ENCODE measurements at places on chromosomes 1 and 21.

GRCh38 chr1:60228041-60228491, 154.5 kb upstream of the C1orf87 start:
- DNase-seq = no peak

DNA sequence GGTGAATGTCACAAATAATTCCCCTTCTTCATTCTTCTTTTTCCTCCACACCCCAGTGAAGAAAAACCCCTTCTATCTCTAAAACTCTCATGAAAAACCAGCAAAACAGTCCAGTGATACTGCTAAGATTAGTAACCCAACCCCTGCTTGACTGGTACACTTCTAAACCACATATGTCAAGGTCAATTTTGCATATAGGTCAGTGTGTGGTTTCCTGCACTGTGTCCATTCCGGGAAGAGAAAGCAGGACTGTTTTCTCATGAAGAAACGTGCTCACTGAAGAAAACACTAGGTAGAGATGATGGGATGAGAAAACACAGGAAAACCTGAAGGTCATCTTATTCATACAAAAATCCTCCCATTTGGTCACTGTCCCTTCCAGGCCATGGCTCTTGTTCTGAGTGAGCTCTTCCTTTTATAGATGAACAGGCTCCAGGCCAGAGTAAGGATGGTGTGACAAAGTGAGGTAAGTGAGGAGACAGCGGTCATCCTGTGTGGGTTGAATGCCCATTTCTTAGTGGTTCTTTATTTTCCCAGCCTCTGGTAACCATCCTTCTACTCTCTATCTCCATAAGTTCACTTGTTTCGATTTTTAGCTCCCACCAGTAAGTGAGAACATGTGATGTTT, 122.7 kb downstream of the FASLG start:
- no peak for DNase-seq

GRCh38 chr1:167862432-167863076, 51.4 kb downstream of the ADCY10 start:
- no peak for DNase-seq

GRCh38 chr1:245512980-245513578, 358.3 kb downstream of the KIF26B start:
- peak; percentile 34 for DNase-seq

GRCh38 chr1:75768016-75768415, 18.0 kb upstream of the RABGGTB start:
- no peak for DNase-seq

DNA sequence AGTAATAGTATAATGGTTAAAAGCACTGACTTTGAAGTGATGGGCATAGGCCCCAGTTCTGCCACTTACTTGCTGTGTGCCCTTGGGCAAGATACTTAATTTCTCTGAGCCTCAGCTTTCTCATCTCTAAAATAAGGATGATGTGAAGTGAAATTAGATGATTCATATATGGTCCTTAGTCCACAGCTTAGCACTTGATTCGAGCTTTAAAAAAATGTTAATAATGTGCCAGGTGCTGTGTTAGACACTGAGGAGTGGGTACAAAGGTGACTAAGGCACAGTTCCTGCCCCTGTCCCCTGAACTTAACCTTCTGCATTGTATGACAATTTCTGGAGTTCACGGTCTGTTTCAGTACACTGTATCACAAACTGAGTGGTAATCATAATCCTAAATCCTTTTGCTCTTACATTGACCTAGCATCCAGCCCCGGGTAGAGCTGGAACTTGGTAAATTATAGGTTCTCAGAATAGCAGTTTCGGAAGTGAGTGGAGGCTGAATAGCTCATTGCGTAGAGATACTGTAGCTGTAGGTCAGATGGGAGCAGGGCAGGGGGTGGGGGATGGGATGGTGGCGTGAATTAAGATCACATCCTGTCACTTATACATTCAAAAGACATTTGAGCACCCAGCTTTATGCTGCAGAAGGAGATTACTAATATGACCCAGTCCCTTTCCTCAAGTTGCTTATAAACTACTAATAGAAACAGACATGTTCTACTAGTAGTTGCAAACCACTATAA, 1.5 kb downstream of the ZNF691 start:
- no peak for DNase-seq

GRCh38 chr21:42702720-42703119, 49.3 kb downstream of the PDE9A start:
- no peak for DNase-seq

DNA sequence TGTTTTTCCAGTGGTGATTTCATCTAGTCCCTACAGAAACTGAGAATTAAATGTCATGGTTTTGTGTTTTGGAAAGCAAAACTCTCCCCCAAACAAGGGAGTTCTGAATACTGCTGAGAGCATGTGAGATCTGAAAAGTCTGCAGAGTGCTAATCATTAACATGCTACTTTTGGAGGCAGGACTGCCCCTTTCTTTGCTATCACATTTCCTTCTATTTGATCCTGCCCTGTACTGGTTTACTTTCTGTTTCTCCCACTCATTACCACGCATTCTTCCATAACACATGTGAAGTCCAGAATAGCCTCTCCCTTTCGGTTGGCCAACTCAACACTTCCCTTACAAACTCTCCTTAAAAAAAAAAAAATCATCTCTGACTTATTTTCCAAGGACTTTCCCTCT, 63.6 kb downstream of the GADD45A start:
- DNase-seq = no peak

DNA sequence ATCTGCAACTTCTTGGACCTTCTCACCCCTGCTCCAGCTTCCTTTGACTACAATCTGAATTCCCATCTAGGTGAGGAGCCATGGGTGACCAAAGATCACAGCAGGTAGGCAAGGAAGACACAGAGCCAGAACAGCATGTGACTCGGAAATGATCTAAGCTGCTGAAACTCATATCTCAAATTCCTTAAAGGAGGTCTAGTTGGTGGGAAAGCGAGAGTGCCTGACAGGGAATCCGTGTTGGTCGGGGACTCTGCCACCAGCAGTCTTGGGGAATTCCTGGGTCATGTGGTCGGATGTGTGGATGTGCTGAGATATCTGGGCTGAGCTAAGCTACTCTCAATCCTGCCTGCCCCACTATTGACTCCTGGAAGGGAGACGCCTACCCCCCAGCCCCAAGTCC, 3.2 kb upstream of the NUAK2 start:
- no peak for DNase-seq

- DNase-seq = no peak
These were observed 53.3 kb downstream of the NENF start for GRCh38 chr1:212485913-212486618.

DNA sequence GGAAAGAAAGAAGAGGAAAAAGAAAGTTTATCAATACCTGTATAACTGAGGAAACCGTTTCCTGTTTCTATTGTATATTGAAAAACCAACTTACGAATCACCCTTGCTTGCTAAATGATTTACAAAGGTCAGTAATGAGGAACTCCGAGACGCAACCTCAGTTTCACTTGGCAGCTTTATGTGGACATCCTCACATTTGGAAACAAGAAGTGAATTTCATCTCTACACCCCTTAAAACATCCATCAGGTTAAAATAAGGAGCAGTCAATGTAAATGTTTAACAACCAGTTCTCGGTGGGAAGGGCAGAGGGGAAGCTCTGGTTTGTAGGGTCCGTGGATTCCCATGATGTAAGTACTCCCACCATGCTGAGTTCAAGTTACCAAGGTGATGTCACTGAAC, 481.7 kb upstream of the RUNX1 start:
- DNase-seq = no peak

GRCh38 chr1:118627435-118627834, 360.7 kb downstream of the TBX15 start:
- no peak for DNase-seq

DNA sequence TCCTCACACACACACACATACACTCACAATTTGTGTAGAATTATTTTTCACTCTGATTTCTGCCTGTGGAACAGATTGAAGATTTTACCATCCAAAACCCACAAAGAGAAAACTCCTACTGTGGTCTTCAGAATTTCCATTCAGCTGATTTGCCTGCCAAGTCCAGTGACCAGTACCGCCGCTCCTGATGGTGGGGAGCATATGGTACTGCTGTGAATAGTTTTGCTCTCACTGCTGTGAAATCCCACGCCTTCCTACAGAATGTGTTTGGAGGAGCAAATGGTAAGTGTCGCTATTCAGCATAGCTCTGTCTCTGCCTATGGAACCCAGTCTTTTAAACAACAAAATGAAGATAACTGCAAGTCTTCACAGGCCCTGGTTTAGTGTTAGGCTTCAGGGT, 629.5 kb downstream of the LMO4 start:
- no peak for DNase-seq

DNA sequence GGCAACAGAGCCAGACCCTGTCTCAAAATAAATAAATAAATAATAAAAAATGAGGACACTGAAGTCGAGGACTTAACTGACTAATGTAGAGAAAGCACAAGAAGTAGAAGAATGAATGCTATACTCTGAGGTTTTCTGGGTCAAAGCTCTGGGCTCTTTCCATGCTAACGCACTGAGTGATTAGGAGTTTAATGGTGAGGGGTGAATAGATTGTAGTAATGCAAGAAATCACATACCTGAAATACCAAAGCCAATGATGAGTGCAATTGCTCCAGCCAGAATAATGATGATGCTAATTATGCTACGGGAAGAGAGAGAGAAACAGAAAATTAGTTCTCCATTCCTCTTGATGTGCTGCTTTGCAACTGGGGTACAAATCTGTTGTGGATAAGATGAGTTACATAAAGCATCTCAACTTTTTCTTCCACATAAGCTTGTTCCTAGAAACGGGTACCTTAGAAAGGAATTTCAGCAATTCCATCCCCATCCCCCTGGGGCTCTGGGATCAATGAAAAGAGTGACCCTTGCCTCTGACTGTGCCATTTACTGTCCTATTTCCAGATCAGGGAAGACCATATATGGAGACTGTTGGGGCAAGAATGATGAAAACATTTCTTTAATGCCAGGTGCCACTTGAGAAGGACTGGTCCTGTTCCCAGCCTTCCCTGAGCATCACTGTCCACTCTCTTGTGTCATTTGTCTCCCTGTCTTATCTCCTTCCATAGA, 40.7 kb downstream of the VTCN1 start:
- no peak for DNase-seq

- DNase-seq = no peak
These were observed 492.6 kb downstream of the KCNT2 start for GRCh38 chr1:196115646-196116045.

DNA sequence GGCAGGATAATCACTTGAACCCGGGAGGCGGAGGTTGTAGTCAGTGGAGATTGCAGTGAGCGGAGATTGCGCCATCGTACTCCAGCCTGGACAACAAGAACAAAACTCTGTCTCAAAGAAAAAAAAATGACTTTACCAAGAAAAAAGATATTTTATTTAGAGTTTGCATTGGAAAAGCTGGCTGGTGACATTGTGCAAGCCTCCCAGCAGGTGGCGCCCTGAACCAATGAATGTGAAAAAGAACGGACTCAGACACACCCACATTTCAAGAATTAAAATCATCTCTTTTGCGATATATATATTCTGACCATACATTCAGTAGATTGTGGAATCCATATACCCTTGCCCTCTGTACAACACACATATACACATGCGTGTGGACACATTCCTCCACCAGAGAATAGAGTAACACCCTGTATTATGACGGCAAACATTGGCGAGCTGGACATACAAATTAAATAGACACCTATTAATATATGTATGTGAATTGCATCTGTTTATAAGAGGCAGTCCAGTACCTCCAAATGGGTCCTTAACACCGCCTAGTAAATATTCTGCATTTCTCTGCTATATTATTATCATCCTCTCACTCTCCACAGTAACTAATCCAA, 39.0 kb upstream of the CADM3 start:
- no peak for DNase-seq

DNA sequence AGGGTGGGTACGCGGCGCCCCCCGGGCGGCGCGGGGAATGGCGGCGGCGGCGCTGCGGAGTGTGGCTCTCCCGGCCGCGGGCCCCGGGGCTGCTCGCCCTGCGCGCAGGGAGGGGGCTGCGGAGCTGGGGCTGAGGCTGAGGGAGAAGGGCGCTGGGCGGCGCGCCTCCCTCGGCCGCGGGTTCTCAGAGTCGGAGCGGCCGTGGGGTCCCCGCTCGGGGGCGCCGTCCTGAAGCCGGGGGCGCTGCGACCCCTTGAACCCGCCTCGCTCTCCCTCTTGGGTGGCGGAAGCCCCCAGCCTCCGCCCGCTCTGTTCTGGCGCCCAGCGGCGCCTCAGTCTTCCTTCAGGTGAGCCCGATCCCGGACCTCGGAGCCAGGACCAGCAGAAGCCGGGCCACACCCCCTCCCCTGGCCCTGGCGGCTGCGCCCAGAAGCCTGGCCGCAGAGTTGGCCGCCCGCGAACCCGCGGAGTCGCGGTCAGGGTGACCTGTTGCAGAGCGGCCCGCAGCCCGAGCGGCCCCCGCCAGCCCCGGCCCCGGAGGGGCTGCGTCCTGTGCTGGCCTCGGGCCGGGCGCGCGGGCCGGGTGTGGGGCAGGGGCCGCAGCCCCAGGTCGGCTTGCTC, 532 bp downstream of the RALGPS2 start:
- peak; percentile 32 for DNase-seq

- no peak for DNase-seq
These were observed 110.0 kb upstream of the COL11A1 start for GRCh38 chr1:103218369-103218768.

- DNase-seq = no peak
These were observed 16.3 kb downstream of the CCDC17 start for GRCh38 chr1:45607404-45608074.

- no peak for DNase-seq
These were observed 15.9 kb upstream of the OSBPL9 start for GRCh38 chr1:51600965-51601364.

DNA sequence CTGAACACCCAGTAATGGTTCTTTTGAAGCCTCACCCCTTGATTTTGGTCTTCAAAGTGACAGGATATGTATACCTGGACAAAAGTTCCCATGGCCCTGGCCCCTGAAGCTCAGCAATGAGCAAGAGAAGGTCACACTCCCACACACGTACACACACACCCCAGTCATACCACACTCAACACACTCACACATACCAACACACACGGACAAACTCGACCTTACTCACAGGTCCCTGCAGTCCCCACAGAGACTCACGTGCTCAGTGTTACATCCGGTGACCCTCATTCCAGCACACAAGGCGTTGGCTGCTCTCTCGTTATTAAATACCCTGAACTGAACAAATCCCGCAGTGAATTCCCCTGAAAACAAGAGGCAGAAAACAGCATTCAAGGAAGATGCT, 5.9 kb downstream of the ITLN1 start:
- DNase-seq = no peak

- DNase-seq = no peak
These were observed 344.5 kb downstream of the SMYD3 start for GRCh38 chr1:246162560-246162959.

DNA sequence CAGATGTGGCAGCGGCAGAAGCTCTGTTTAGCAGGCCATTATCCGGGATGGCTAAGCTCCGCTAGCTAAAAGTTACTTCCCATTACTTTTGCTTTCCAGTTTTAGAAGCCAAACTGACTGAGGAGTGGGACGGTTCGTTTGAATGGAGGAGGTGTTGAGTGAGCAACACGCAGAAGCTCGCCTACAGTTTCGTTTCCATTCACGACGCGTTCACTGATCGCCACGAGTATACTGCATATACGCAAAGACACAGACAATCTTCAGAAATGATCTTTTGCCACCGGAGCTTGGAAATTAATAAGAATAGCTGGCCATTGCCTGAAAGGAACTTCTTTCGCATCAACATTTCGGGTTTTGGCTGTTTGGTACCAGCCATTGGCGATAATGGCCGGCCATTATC, 14.6 kb downstream of the SON start:
- no peak for DNase-seq

- DNase-seq = no peak
These were observed 218.8 kb downstream of the RPS6KC1 start for GRCh38 chr1:213269829-213270228.
